Keratinocyte (primary cell): ENCODE measurements at places on chromosomes 4 and X. TPM values are rescaled to one million over a fixed set of nuclear protein-coding genes. Genes with fewer than 3 reads are reported as not detected.

The TXK gene
- 0.09 to 0.12 TPM in 2 of 3 replicates, not detected in the other for polyA plus RNA-seq

DNA sequence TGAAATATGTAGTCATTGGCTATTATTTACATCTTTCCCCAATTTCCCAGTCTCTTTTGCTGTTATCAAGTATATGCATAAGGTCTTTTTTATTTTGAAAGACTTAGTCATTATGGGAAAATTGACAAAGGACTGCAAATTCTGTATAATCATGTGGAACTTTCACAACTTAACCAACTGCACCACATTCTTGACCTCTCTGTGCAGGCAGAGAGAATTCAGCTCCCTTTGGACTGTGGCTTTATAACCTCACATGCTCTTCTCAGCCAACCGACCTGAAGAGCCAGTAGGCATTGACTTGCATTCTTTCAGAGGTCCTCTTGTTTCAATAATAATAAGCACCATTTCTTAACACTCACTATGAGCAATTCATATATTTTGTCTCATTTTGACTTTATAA lies 66.9 kb downstream of the ANXA3 start:
- H3K27me3 ChIP-seq, result no peaks in the 10 kb centered on the region
- DNase-seq, result no peak
- no peaks in the 10 kb centered on the region for H3K4me1 ChIP-seq
- H3K4me3 ChIP-seq, result no peak overlapping the region
- H3K36me3 ChIP-seq, result no peaks in the 10 kb centered on the region

DNA sequence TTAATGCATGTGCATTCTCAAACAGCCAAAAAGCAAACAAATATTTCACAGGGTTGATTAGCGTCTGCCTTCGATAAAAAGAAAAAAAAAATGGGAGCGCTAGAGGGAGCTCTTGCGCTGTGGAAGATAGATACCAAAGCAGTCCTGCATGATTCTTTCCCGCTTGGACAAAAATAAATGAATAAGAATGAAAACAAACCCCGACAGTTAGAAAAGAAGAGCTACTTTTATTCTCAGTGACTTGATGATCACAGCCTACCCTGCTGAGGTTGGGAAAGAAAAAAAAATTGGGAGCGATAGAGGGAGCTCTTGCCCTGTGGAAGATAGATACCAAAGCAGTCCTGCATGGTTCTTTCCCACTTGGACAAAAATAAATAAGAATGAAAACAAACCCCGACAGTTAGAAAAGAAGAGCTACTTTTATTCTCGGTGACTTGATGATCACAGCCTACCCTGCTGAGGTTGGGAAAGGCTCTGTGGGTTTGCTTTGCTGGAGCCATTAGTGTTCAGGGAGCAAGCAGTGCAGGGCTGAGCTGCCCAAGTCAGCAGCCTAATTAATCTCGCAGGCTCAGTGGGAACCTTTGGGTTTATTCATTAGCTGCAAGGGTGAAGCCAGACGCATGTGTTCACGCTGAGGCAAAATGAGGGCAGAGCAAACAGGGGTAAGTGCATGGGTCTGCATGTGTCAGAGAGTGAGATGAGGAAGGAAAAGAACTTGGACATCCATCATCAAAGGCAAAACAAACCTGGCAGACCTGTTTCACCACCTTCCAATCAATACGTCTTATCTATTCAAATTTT lies 249.3 kb upstream of the PRKX start:
- H3K4me1 ChIP-seq, result no peaks in the 10 kb centered on the region
- H3K4me3 ChIP-seq, result no peak overlapping the region
- H3K27ac ChIP-seq, result no peak overlapping the region
- H3K27me3 ChIP-seq, result no peaks in the 10 kb centered on the region
- no peaks in the 10 kb centered on the region for H3K36me3 ChIP-seq

- no peaks in the 10 kb centered on the region for H3K27me3 ChIP-seq
- no peak for DNase-seq
- H3K36me3 ChIP-seq, result no peaks in the 10 kb centered on the region
- H3K4me3 ChIP-seq, result no peak overlapping the region
- H3K27ac ChIP-seq, result no peak overlapping the region
These were observed 92.6 kb upstream of the MAPK10 start for GRCh38 chr4:86452422-86452891.

DNA sequence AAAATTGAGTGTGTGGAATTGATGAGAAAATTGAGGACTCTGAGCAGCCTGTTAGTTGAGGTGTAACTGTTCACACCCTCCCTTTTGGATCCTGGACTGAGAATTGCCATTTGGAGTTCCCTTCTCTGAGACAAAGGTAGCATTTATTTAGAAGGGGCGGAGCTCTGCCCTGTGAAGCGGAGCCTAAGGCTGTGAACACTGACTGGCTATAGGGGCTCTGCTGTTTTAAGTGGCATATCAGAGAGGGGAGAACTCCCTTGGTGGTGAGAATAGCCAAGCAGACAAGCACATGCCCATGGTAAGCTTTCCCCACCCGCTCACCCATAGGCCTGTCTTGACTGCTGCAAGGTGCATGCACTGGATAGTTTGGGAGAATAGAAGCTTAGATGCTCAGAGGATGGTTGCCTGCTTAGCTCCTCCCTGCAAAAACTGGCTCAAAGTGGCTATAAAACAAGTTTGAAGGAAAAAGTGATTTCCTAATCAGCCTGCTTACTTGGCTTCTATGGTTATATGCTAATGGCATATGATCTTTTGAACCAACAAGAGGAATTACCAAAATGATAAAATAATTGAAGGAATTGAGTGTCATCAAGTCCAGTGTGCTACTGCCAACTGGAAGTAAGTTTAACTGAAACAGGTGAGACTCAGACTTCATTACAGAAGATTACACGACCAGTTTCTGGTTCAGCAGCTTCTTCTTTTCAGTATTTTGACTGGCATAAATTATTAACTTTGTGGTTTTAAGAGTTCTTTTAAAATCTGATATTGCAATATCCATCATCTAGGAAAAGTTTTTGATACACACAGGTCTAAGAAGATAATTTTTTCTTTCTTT lies 108.4 kb downstream of the AFF1 start:
- no peak for DNase-seq
- H3K27ac ChIP-seq, result no peak overlapping the region
- peaks cover 6% of the 10 kb centered on the region for H3K36me3 ChIP-seq
- H3K4me3 ChIP-seq, result no peak overlapping the region
